ENCODE measurements at places on chromosomes 4 and X. TPM values are rescaled to one million over a fixed set of nuclear protein-coding genes. Genes with fewer than 3 reads are reported as not detected.

DNA sequence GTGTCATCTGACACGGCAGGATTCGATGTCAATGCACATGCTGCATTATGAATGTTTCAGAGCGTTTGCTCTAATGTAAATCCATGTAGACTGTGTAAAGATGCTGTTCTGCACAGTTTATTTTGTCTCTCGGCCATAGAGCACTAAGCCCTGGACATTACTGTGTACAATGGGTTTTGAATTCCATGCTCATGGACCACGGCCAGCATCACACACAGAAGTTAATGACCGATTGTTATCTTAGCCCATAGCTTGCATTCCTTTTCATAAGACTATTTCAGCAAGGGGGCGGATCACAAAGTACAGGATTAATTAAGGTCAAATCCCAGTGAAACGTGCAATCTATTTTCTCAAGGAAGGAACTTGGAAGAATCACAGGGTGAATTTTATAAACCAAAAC lies 286.1 kb upstream of the TENM3 start:
- DNase-seq: no peak
- no peak overlapping the region for H3K4me3 ChIP-seq
- no peak overlapping the region for H3K27ac ChIP-seq

GC gene
- total RNA-seq: not detected

DGAT2L6 gene
- total RNA-seq: not detected

GRCh38 chr4:145195167-145195952 lies 15.0 kb upstream of the OTUD4 start:
- H3K27ac ChIP-seq: no peak overlapping the region
- peaks cover 4% of the 10 kb centered on the region for H3K27me3 ChIP-seq
- no peak overlapping the region for H3K4me3 ChIP-seq
- no peak for DNase-seq
- no peaks in the 10 kb centered on the region for H3K4me1 ChIP-seq
- no peaks in the 10 kb centered on the region for H3K36me3 ChIP-seq

KLF8 gene
- 6.3 TPM for total RNA-seq

- H3K27me3 ChIP-seq: peaks cover 10% of the 10 kb centered on the region
- peaks cover 1% of the 10 kb centered on the region for H3K36me3 ChIP-seq
- DNase-seq: no peak
These were observed 311.6 kb downstream of the FAM133A start for GRCh38 chrX:93985344-93986307.

TMPRSS11A gene
- not detected for total RNA-seq

- no peaks in the 10 kb centered on the region for H3K36me3 ChIP-seq
- H3K4me1 ChIP-seq: no peaks in the 10 kb centered on the region
These were observed 25.0 kb downstream of the COL4A5 start for GRCh38 chrX:108464604-108465003.

DNA sequence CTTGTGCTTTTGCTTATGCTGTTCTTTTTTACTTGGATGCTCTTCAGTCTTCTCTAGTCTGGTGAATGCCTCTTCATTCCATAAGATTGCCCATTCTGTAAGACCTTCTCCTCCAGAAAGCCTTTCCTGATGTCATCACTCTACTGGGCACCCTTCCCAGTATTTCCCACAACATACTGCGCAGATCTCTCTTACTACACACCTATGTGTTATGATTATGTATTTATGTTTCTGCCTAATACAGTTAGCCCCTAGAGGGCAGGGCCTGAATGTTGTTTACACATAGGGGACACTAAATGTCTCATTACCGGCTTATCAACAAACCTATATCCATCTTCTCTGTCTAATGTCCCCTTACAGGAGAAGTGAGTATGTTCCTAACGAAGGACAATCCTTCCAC lies 21.1 kb downstream of the AIFM1 start:
- no peak overlapping the region for H3K4me3 ChIP-seq
- H3K27ac ChIP-seq: no peak overlapping the region
- DNase-seq: no peak
- H3K36me3 ChIP-seq: peaks cover 5% of the 10 kb centered on the region

FMR1NB gene
- not detected for total RNA-seq

DNA sequence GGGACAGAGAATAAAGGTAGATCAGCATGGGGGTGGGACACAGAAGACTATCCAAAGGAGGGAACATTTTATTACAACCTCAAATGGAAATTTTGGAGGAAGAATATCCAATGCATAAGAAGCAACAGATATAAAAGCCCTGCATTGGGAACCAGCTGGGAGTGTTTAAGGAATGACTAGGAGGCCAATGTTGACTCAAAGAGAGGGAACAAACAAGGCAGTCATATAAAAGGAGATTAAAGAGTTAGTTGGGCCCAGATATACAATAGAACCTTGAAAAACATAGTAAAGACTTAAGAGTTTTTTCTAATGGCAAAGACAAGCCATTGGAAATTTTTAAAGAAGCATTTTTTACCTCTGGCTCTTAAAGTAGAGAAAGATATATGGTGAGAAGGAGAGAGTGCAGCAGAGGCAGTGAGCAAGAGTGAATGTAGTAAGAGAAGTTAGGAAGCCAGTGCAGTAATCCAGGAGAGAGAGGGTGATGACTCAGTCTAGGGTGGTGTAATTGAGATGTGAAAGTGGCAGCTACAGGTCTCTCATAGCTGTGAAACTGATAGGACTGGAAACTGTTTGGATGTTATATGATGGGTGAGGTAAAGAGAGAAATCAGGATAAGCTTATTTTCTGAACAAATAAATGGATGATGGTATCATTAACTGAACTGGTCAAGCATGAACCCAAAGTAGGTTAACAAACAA lies 182.2 kb upstream of the ATOH1 start:
- H3K4me3 ChIP-seq: no peak overlapping the region
- H3K36me3 ChIP-seq: no peaks in the 10 kb centered on the region
- no peaks in the 10 kb centered on the region for H3K4me1 ChIP-seq

PCDH19 gene
- total RNA-seq: not detected

PNCK gene
- total RNA-seq: 0.50 TPM

- no peaks in the 10 kb centered on the region for H3K4me1 ChIP-seq
- peaks cover 1% of the 10 kb centered on the region for H3K36me3 ChIP-seq
- H3K27me3 ChIP-seq: no peaks in the 10 kb centered on the region
- no peak overlapping the region for H3K27ac ChIP-seq
These were observed 732 bp downstream of the SULT1E1 start for GRCh38 chr4:69859140-69859685.

DNA sequence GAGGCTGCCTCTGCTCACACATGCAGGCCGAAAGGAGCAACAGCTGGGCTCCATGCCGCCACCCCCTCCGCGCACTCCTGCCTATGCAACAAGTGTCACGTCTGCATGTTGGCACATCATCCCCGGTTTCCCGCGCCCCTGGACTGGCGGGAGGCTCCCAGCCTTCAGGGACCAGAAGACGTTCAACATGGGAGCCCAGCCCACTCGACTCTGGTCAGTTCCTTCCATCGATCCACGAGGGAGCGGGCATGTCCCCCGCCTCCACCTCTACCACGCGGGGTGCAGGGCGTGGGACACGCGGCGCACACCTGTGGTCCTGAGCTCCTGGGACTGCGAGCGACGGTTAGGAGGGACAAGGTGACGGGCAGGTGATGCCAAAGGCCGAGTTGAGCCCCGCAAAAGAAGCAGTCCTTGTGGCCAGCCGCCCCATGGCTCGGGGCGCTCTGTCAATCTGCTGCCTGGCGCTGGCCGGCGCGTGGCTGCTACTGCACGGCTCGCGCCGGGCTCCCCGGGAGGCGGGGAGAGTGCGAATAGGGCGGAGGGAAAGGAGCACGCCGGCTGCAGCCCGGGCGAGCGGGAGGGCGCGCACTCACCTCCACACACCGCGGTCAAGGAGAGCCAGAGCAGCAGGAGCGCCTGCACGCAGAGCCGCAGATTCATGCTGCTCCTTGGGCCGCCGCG lies 645 bp downstream of the APLN start:
- peaks cover 35% of the 10 kb centered on the region for H3K27me3 ChIP-seq
- H3K4me1 ChIP-seq: peaks cover 7% of the 10 kb centered on the region
- H3K27ac ChIP-seq: no peak overlapping the region
- H3K36me3 ChIP-seq: no peaks in the 10 kb centered on the region
- DNase-seq: peak; percentile 24

GLOD5 gene
- total RNA-seq: not detected

Data from activated T-cell treated with anti-CD3 and anti-CD28 coated beads, Interleukin-2, amount 50 U/mL, for 72 hours (primary cell).